ENCODE measurements at places on chromosomes 11 and 22. TPM values are rescaled to one million over a fixed set of nuclear protein-coding genes. Genes with fewer than 3 reads are reported as not detected.

The MS4A15 gene
- not detected for total RNA-seq

The CBLIF gene
- not detected for total RNA-seq

The C11orf42 gene
- not detected for total RNA-seq

The PRODH gene
- total RNA-seq: 0.78 TPM

The DEPDC7 gene
- 7.0 TPM for total RNA-seq

The DDX10 gene
- 34.4 TPM for total RNA-seq

The OR51B4 gene
- total RNA-seq: not detected

The KCNJ5 gene
- not detected for total RNA-seq

The OVOL1 gene
- total RNA-seq: 0.05 TPM

The APOBEC3C gene
- 31.9 TPM for total RNA-seq

The SLC37A2 gene
- total RNA-seq: 0.21 TPM

The ME3 gene
- total RNA-seq: 14.5 TPM

The DRD4 gene
- total RNA-seq: 0.54 TPM

The OR8G1 gene
- total RNA-seq: not detected

The ATG16L2 gene
- 2.6 TPM for total RNA-seq

The C22orf31 gene
- not detected for total RNA-seq

The TRIM51 gene
- total RNA-seq: not detected

The CHRNA10 gene
- total RNA-seq: 0.98 TPM

The IZUMO1R gene
- total RNA-seq: not detected

The C11orf16 gene
- total RNA-seq: not detected

The PNPLA3 gene
- total RNA-seq: 0.81 TPM

The BBOX1 gene
- not detected for total RNA-seq

The MRGPRX4 gene
- total RNA-seq: not detected

The CYB5R2 gene
- 3.5 TPM for total RNA-seq

The DDI1 gene
- not detected for total RNA-seq

The CHST1 gene
- 1.5 TPM for total RNA-seq

The OR51A7 gene
- total RNA-seq: not detected

The KIF18A gene
- 13.0 TPM for total RNA-seq

The WNT11 gene
- total RNA-seq: 2.9 TPM

The DPP3 gene
- total RNA-seq: 56.7 TPM

The POU2AF2 gene
- not detected for total RNA-seq

The FXYD2 gene
- 17.3 TPM for total RNA-seq

The DDTL gene
- 2.3 TPM for total RNA-seq

The TLCD5 gene
- total RNA-seq: 6.1 TPM

The TM7SF2 gene
- 4.6 TPM for total RNA-seq
